ENCODE measurements at places on chromosomes 7 and 10. TPM values are rescaled to one million over a fixed set of nuclear protein-coding genes. Genes with fewer than 3 reads are reported as not detected.

DNA sequence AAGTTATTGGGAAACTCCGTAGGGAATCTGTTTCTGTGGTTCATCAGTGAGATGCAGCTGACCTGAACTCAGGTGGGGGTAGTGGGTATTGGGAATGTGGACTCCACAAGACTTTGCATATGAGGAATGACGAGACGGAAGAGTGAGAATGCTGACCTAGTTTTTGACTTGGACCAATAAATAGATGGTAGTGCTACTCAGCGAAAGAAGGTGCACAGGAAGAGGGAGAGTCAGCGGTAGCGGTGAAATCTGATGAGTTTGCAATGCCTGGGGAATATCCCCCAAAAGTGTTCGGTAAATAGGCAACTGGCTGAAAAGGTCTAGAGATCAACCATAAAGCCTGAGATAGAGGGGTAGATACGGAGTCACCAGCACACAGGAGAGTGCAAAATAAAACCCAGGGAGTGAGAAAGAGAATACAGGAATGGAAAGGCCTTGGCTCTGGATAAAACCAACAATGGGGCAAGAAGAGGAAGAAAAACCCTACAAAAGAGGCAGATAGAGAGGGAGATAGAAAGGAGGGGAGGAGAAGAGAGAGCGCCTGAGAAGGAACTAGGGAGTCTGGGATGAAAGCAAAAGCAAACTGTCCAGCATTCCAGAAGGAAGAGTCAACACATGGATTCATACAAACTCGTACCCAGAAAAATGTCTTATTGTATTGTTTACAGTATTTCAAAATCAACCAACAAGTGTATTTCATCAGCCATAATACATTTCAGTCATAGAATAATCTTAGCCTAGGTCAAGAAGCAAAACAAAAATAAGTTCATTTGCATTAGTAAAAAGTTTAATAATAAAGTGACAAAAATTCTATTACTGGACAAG is 5.4 kb downstream of the ARHGAP21 start:
- no peaks in the 10 kb centered on the region for H3K36me3 ChIP-seq
- H3K27ac ChIP-seq: no peak overlapping the region
- no peak overlapping the region for H3K4me3 ChIP-seq

DNA sequence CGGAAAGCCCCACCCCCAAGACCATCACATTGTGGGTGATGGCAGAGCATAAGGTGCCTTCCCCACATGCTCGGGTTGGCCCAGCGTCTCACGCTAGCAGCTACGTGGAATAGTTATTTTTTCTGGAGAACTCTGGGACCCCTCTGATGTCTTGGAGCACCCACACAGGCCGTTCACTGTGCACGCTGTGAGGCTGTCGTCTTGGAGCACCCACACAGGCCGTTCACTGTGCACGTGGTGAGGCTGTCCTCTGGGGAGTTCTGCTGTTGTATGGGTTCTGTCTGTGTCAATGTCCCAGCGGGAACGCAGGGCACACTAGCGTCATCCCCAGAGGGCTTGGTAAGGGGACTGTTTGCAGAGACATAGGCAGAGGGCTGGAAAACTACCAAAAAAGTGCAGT is 38.8 kb upstream of the FAM20C start:
- H3K36me3 ChIP-seq: peaks cover 2% of the 10 kb centered on the region
- no peak overlapping the region for H3K27ac ChIP-seq
- H3K4me3 ChIP-seq: no peak overlapping the region
- no peaks in the 10 kb centered on the region for H3K4me1 ChIP-seq
- H3K27me3 ChIP-seq: no peaks in the 10 kb centered on the region

- H3K4me3 ChIP-seq: no peak overlapping the region
- no peak overlapping the region for H3K27ac ChIP-seq
- DNase-seq: no peak
- no peaks in the 10 kb centered on the region for H3K36me3 ChIP-seq
- peaks cover 9% of the 10 kb centered on the region for H3K4me1 ChIP-seq
Observed at GRCh38 chr10:20885678-20886077, 11.4 kb downstream of the NEBL start.

DNA sequence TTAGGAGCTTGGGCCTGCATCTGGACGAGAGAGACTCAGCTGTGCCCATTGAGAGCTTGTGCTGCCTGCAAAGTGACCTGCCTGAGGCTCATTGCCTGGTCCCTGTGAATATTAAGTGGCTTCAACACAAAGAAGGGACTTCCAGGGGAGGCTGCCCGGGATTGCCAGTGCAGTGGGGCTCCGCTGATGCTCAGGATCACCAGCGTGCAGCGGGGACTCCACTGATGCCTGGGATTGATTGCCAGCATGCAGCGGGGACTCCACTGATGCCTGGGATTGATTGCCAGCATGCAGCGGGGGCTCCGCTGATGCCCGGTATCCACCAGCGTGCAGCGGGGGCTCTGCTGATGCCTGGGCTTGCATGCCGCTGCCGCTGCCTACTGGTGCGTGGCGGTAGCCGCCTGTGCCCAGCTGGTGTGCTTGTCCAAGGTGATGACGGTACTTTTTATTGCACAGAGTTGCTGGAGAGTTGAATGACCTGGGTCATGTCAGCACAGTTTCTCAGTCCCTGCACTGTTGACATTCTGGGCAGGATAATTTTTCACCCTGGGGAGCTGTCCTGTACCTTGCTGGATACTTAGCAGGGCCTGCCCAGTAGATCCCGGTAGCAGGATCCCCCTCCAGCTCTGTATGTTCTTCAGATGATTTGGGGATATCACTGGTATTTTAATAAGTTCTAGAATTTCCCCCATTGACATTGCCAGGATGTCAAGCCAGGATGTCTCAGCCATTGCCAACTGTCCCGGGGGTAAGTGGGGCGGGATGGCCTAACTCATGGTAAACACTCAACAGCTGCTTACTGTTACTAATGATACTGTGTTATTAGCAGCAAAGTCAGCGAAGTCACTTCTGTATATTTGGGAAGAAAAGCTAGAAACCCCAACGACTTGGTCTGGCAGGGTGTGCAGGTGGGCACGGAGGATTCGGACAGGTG is 13.0 kb downstream of the DOCK1 start:
- no peaks in the 10 kb centered on the region for H3K27me3 ChIP-seq
- peaks cover 31% of the 10 kb centered on the region for H3K36me3 ChIP-seq
- no peak overlapping the region for H3K27ac ChIP-seq

- DNase-seq: no peak
- no peak overlapping the region for H3K27ac ChIP-seq
- no peak overlapping the region for H3K4me3 ChIP-seq
- no peaks in the 10 kb centered on the region for H3K36me3 ChIP-seq
Observed at GRCh38 chr10:43863859-43864591, 215.3 kb upstream of the ZNF32 start.

MACC1 gene
- 11.0 TPM for total RNA-seq

PCLO gene
- total RNA-seq: 2.8 TPM

ATRNL1 gene
- total RNA-seq: 9.3 TPM
